ENCODE measurements at places on chromosomes 11 and 22.

- DNase-seq: peak; percentile 37
These were observed 72.4 kb downstream of the PANX1 start for GRCh38 chr11:94201004-94201465.

- no peak for DNase-seq
These were observed 108.8 kb upstream of the ANO5 start for GRCh38 chr11:22084056-22084455.

DNA sequence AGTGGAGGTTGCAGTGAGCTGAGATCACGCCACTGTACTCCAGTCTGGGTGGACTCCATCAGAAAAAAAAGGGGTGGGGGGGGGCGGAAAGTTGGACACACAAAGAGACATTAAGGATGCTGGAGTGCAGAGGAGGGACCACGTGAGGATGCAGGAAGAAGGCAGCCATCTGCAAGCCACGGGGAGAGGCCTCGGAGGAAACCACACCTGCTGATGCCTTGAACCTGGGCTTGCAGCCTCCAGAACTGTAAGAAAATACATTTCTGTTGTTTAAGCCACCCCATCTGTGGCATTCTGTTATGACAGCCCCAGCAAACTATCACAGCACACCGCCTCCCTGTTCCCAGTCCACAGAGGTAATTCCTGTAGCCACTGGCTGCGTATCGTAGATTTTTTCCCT is 9.2 kb upstream of the STIP1 start:
- DNase-seq: no peak

GRCh38 chr11:28049338-28050216 is 58.4 kb downstream of the KIF18A start:
- no peak for DNase-seq

DNA sequence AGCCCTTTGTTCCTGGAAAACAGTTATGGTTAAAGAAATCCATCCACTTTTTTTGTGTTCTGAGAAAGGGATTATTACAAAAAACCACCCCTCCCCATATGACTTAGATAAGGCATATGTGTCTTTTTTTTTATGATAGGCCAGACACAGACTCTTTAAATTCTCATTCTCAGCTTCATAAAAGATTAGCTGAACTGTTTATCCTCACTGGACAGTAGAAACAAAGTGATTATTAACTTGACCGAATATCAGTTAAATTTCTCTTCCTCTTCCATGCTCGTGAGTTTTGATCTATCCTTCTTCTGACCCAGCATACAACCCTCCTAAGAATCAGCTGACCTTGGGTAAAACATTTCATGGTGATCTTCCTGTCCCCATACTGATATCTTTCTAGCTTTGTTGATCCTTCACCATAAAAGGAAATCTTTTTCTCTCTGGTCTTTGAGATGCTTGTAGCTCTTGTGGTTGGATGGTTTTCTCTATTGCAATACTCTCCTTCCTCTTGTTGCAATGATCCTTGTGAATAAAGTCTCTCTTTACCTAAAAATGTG is 26.2 kb downstream of the OR2AG2 start:
- DNase-seq: no peak
